ENCODE measurements at places on chromosomes 5 and 9.
A peak's percentile ranks its signal among the peaks of the same experiment; 100 is the strongest.

GRCh38 chr9:83339435-83339834 lies 198.8 kb downstream of the FRMD3 start:
- peak; percentile 31 for DNase-seq

DNA sequence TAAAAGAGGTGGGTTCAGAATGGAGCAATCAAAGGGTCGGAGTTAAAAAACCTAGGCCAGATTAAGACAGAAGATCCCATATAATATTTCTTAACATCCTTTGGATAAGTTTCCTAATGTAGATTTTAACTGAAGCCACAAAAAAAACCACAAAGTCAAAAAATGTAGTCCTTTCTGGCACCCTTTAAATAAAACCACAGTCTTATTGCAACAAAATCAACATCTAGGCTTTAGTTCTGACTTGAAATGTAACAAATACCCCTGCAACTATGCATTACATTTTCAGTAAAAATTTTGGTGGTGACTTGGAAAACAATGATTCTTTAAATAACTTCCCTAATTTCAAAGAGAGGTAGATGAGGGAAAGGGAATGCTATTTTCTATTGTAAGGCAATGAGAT lies 109.2 kb downstream of the PSAT1 start:
- DNase-seq, result no peak

GRCh38 chr9:134497283-134497860 lies 144.2 kb upstream of the COL5A1 start:
- DNase-seq, result peak; percentile 16

DNA sequence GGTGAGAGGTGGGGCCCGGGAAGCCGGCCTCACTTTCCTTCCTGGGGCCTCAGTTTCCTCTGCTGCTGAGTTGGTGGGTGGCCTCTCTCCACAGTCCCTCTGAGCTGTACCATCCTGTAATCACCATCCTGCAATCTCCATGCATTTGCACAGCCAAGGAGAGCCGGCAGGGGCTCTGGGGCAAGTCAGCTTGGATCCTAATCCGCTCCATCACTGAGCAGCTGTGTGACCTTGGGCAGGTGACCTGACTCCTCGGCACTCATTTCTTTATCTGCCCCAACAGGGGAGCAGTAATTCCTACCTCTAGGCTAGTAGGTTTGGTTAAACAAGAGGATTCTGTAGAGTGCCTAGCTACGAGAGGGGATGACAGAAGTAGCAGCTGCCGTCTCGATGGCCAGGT lies 88.2 kb upstream of the ZNF618 start:
- no peak for DNase-seq

DNA sequence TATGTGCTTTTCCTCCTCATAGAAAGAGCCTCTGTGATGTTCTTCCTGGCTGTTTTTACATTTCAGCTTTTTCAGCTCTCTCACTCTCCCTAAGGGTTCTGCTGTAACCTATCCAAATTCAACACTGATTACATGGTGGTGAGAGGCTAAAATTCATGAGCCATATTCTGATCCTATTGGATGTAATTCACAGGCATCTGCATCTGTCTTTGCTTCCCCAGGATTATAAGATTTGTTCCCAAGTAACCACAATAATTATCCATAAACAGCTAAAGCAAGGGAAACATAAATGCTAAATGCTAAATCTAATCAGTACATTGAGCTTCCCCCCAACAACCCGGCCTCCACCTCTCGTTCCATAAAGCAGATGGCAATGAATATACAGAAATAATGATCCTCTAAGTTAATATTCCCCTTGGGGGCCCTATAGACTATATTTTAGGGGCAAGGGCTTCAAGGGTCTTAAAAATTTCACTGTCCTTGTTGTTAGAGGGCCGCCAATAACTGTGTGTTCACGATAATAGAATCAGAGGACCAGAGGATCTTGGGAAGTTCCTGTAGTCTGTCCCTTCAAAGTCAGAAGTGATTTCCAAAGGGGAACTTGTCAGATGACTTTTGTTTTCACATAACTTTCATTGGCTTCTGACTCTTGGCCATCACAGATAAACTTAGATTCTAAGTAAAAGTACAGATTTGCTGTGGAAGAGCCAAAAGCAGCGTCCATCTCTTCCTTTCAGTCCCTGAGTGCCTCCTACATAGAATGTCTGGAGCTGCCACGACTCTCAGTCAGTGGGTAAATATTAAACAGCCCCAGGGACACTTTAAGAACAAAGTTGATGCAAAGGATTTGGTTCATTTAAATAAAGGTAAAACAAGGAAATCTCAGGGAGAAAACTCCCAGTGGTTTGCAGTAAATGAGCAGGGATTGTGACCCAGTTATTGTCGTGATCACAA lies 125.6 kb downstream of the ALDH1A1 start:
- no peak for DNase-seq

GRCh38 chr5:71637133-71637532 lies 50.0 kb downstream of the MCCC2 start:
- DNase-seq, result no peak

Data from AG08395 (cell line).